ENCODE measurements at places on chromosomes 12 and 14. TPM values are rescaled to one million over a fixed set of nuclear protein-coding genes. Genes with fewer than 3 reads are reported as not detected.

The TMEM30B gene
- 0.08 TPM for total RNA-seq

The SLC4A8 gene
- total RNA-seq: 0.08 TPM

The CCDC177 gene
- total RNA-seq: not detected

The GLS2 gene
- not detected for total RNA-seq

The ZNF10 gene
- 8.3 TPM for total RNA-seq

The ANKLE2 gene
- 110 TPM for total RNA-seq

The REP15 gene
- total RNA-seq: 0.68 TPM

The TRPV4 gene
- total RNA-seq: 1.6 TPM

The SLC39A5 gene
- total RNA-seq: not detected

The DNAH10 gene
- under 0.01 TPM for total RNA-seq

The AQP2 gene
- total RNA-seq: not detected

The BEGAIN gene
- total RNA-seq: not detected

The SMARCD1 gene
- 10.4 TPM for total RNA-seq

The TEX52 gene
- not detected for total RNA-seq

The PLEKHG7 gene
- not detected for total RNA-seq

The C3AR1 gene
- 0.30 TPM for total RNA-seq

The MANSC4 gene
- total RNA-seq: not detected

The ANO4 gene
- 0.08 TPM for total RNA-seq

The GPRC5D gene
- 0.12 TPM for total RNA-seq

The IL22 gene
- not detected for total RNA-seq

All from smooth muscle cell of the coronary artery (primary cell).